ENCODE measurements at places on chromosomes 1 and 21.

DNA sequence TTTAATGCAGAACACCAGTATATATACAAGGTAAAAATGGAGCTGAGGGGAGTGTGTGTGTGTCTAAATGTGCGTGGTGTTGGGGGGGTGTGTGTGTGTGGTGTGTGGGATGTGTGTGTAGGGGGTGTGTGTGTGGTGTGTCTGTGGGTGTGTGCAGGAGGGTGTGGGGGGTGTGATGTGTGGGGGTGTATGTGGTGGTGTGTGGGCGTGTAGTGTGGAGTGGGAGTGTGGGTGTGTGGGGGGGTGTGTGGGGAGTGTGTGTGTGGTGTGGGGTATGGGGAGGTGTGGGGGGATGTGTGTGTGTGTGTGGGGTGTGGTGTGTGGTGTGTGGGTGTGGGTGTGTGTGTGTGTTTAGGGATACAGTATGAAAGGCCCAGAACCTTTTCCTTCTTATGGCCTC is 202.3 kb upstream of the CACYBP start:
- no peaks in the 10 kb centered on the region for H3K27me3 ChIP-seq
- no peak for DNase-seq
- H3K4me3 ChIP-seq = no peak overlapping the region
- no peak overlapping the region for H3K27ac ChIP-seq
- no peaks in the 10 kb centered on the region for H3K36me3 ChIP-seq

DNA sequence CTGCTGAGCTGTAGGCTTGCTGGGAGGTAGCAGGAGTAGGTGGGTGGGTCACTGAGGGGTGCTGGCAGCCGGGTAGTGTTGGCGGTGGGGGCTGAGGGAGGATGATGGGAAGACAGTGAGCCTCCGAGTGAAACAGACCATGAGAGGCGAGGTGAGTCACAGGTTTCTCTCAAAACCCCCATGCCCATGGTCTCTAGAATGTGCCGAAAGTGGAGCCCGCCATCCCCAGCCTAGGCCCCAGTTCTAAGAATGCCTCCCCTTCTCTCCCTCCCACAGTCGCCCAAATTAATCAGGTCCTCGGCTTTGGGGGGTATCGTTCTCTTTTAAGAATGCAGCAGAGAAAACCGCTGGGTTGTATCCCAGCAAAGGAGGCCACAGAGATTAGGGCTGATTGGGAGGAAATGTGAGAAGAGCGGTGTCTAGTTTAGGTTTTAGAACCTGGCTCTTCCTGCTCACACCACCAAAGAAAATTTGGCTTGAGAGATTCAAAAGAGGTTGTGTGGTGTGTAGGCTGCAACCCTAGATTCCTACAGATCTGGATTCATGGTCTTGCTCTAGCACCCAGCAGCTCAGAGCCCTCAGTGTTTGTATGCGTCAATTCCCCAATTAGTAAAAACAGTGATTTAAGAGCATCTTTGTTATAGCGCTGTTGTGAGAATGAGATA is 27.7 kb upstream of the IL19 start:
- H3K4me1 ChIP-seq = no peaks in the 10 kb centered on the region
- no peak for DNase-seq
- no peaks in the 10 kb centered on the region for H3K27me3 ChIP-seq
- no peak overlapping the region for H3K4me3 ChIP-seq

DNA sequence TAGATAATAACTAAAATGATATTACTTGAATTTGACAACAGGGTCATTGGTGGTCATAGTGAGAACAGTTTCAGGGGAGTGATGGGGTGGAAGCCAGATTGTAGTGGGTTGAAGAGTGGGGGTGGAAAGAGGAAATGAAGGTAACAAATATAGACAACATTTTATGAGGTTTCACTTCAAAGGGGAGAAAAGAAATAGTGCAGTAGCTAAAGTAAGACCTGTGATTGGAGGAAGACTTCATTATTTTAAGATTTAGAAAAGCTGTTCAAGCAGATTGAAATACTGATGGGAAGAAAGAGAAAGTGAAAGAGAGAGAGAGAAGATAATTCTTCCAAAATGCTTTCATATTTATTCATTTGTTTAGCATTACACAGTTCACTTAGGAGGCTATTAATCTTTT is 52.0 kb upstream of the KCNA3 start:
- no peak overlapping the region for H3K4me3 ChIP-seq
- DNase-seq = no peak
- no peaks in the 10 kb centered on the region for H3K36me3 ChIP-seq
- H3K27me3 ChIP-seq = no peaks in the 10 kb centered on the region
- no peak overlapping the region for H3K27ac ChIP-seq

- no peaks in the 10 kb centered on the region for H3K27me3 ChIP-seq
- no peaks in the 10 kb centered on the region for H3K36me3 ChIP-seq
- H3K4me1 ChIP-seq = peaks cover 26% of the 10 kb centered on the region
- no peak within 1 kb of the TSS for H3K27ac ChIP-seq
Observed at GRCh38 chr1:111227434-111227833, at the start of gene CHI3L2. CHI3L2 (plus strand) TSS chr1:111227713; CDS start chr1:111227730, 17 bp downstream.
